ENCODE measurements at places on chromosomes 3 and 15. TPM values are rescaled to one million over a fixed set of nuclear protein-coding genes. Genes with fewer than 3 reads are reported as not detected.

GRCh38 chr3:105579439-105579838, 212.7 kb downstream of the ALCAM start:
- DNase-seq, result no peak

- no peak for DNase-seq
Observed at GRCh38 chr15:70284438-70285214, 186.9 kb upstream of the TLE3 start.

DNA sequence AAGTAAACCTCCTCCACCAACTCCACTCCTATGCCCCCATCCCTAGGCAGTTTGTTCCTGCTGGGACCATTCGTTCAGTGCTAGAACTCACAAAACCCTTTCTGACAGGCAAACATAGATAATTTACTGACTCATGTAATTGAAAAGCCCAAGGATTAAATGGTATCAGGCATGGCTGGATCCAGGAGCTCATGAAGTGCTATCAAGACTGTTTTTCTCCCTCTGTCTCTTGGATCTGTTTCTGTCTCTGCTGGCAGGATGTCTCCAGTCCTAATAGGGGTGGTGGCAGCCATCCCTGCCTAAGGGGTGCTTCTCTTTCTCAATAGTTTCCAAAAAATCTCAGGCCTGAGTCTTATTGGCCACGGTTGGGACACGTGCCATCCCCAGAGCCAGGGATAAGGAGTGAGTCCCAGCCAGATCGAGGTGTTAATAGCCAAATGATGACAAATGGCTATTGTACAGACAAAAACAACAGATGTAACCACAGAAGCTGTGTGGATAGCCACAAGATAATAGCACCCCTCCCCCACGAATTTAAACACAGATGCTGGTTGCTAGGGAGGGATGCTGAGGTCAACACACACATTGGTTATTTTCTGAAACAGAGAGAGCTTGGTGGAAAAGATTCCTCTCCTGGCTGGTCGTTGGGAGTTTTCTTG, 168.6 kb downstream of the SHQ1 start:
- no peak for DNase-seq

DNA sequence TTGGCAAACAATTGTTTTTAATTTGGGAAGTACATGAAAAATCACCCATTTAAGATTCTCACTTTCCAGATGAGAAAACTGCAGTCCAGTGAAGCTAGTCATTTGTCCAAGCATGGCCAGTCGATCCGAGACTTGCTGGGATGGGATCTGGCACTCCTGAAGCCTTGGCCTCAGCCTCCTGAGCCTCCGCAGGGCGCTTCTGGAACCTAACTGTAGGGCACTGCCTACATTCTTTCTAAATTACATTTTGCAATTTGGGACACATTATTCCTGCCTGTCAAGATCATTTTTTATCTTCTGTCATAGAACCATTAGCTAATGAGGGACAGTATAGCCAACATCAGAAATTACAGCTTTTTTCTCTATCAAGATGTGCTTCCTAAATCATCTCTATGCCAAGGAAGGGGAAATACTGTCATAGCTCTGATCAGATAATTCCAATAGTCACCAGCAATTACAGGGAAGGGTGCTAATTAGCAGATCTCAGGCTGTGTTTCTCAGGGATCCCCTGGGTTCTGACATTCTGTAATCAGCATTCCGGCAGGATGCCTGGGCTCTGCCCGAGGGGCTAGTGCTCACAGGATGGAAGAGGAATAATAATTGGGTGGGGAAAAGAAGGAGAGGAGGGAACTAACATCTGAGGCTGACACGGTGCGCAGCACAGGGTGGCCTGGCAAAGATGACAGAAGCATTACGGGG, 28.3 kb downstream of the ANAPC13 start:
- DNase-seq, result no peak

The PIF1 gene
- 39.7 TPM for total RNA-seq

The C3orf49 gene
- total RNA-seq, result not detected
